Cardiac septum (tissue), 1 donor: ENCODE measurements at places on chromosomes 4 and X. TPM values are rescaled to one million over a fixed set of nuclear protein-coding genes. Genes with fewer than 3 reads are reported as not detected.

The BEX5 gene
- total RNA-seq, result not detected

The WNK3 gene
- total RNA-seq, result 0.65 TPM

The PCDH19 gene
- total RNA-seq, result 0.54 TPM

DNA sequence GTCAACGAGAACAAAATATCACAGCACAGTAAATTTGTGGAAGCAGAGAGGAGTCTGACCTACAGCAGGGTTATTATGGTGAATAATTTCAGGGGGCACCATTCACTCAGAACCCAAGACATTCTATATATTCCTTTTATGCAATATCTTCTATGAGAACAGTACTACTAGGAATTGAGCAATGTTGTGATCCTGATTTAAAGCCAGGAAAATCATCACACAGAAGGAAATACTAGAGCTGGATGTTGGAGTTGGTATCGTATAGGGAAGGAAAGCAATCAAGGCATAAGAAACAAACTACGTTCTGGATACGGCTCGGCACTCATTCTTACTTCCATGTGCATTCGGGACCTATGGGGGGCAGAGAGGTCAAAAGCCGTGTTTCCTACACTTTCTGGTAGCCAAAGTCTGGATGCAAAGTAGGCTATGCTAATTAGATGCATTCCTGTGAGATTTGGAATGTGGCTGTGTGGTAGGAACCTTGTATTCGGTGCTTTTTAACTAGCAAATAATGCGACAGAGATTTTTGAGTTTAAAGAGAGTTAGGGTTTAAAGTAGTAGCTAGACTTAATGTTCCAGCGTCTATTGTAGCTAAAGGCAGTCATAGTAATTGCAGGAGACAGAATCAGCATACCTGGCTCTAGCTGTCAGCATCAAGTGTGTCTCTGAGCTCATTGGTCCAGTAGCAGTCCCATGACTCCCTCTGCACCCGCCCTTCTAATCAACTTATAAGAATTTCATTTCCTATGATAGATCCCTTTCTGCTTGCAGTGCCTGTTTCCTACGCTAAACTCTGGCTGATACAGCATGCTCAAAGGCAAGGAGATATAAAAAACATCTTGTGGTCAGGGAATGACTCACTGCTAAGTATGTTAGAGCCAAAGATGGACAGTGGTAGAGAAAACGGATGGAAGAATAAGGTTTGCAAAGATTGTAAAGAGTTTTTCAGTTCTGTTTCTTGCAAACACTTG lies 43.3 kb upstream of the PDGFC start:
- no peak for DNase-seq

- DNase-seq, result no peak
Measured at GRCh38 chrX:24648495-24648894, 1.3 kb upstream of the PCYT1B start.
